ENCODE measurements at places on chromosomes 16 and 17.

DNA sequence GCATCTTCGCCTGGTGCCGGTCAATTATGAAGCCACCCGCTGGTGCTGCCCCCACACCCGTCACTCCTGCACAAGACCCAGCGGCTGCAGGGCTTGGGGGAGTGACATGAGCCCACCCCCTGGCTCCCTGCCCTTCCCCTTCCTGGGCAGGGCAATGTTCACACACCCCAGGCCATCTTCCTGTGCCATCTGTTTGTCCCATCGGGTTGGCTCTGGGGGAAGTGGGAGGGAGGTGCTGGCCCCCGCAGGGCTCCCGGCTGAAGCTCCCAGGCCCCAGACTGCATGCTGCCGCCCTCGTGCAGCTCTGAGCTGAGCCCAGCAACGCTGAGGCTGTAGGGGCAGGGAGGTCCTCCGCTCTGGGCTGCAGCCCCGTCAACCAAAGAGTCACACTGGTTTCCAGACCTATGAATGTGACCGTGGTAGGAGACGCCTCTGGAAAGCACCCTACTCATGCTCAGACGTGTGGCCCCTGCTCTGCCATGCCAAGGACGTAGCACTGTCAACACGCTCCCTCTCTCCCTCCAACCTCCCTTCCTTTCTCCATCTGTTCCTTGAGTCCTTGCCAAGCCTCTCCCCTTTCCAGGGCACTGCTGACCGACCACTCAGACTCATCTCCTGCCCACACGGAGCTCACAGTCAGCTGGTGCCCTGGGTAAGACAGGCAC is 140.4 kb downstream of the ENGASE start:
- DNase-seq = no peak

DNA sequence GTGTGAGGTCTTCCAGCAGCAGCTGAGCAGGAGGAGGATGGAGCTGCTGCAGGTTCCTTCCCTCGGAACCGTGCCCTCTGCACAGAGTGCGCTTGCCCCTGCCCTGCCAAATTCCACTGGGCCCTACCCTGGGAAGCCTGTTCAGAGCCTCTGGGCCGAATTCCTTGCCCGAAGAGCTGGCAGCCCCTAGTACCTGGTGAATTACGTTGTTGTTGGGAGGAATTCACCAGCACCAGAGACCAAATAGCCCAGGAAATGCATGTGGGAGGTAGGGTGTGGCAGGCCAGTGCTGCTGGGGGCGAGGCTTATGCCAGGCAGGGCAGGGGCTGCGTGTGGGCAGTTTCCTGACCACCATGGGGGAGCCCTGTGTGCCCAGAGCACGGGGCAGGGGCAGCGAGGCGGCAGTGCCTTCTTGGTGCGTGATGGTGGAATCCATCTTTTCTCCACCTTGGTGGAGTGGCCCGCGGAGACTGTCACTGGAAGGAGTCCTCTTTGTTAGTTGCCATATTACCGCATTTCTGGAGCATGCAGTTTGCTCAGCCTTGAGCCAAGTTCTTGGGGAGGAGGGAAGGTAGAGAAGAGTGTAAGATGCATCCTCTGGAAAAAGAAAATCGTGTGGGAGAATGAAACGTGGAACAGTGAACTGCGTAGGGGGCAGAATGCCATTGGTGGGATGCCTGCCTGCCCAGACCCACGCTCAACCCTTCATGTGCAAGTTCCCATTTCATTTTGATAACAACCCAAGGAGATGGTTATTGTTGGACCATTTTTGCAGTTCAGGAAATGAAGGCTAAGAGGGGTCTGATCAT is 2.3 kb downstream of the MRC2 start:
- no peak for DNase-seq

DNA sequence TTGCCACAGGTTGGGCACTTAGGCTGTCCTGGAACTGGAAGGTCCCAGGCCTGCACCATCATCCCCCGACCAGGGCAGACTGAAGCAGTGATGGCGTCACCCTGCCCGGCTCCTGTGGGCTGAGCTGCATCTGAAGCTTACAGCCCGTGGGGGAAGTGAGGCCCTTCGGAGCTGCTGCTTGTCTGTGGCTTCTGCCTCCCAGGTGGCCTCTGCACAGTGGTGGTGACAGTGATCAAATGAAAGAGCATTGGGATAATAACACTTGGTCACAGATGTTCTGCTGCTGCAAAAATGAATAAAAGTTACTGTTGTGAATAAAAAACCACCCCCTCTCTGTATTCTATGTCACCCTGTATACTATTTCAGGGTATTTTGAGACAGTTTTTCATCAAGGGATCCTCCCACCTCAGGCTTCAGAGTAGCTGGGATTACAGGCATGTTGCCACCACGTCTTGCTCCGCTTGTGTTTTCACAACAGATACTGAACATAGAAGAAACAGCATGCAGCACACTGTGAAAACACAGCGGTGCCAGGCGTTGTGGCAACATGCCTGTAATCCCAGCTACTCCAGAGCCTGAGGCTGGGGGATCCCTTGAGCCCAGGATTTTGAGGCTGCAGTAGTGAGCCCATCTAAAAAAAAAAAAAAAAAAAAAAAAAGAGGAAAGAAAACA is 165.0 kb downstream of the LGALS9B start:
- DNase-seq = no peak

DNA sequence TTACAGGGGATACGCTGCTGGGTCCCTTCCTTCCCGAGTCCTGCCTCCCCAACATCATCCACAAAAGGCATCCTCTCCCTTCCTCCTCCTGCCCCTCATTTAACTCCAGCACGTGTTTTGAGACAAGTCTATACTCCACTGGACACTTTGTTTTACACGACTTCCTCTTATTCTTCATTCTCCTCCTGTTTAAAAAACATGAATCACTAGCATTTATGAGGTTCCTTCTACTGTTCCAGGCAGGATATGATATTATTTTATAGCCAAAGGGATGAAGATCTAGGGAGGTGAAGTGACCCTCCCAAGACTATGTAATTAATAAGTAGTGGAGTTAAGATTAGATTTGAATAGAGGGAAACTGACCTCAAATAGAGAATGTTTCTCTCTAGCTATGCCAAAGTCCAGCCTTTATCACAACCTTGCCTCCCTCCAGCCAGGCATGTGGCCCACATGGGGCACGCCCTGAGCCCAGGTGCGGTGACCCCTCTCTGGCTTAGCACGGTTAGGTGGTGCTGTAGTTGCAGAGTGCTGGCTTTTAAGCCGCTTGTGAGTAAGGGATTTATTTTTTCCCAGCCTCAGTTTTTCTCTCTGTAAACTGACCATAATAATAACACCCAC is 1.3 kb upstream of the HSD17B2 start:
- no peak for DNase-seq

GRCh38 chr16:30355954-30356308 is 823 bp upstream of the CD2BP2 start:
- DNase-seq = no peak

DNA sequence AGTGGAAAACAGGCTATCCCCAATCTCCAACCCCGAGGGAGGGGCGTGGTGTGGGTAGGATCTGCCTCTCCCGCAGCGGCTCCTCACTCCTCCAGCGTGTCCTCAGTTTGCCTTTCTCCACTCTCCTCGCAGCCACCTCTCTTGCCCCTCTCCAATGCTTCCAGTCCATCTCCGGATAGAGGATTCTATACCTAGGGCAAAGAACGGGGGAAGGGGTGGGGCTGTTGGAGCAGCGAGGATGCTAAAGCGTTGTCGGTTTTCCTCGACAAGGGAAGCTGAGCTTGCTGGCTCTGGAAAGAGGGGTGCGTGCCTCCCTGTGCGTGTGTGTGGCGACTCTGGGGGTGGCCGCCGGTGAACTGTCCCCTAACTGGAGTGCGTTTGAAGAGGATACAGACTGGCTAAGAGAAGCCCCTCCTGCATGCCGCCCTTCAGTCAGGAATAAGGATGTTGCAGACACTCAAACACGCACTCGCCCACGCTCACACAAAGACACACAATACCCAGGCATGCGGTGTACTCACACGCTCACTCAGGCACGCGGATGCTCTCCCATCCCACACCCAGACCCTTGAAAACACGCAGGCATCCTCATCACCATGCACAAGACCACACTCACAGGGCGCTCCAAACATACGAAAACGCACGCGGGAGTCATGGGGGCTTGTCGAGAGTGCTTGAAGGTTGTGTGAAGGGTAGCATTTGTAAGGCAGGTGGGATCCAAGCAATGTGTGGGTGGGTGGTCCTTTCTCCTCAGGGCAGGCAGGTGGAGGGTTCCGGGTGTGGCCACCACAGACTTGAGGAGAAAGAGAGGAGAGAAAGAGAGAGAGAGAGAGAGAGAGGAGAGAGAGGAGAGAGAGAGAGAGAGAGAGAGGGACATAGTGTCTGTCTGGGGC is 655 bp upstream of the GPR139 start:
- DNase-seq = no peak

DNA sequence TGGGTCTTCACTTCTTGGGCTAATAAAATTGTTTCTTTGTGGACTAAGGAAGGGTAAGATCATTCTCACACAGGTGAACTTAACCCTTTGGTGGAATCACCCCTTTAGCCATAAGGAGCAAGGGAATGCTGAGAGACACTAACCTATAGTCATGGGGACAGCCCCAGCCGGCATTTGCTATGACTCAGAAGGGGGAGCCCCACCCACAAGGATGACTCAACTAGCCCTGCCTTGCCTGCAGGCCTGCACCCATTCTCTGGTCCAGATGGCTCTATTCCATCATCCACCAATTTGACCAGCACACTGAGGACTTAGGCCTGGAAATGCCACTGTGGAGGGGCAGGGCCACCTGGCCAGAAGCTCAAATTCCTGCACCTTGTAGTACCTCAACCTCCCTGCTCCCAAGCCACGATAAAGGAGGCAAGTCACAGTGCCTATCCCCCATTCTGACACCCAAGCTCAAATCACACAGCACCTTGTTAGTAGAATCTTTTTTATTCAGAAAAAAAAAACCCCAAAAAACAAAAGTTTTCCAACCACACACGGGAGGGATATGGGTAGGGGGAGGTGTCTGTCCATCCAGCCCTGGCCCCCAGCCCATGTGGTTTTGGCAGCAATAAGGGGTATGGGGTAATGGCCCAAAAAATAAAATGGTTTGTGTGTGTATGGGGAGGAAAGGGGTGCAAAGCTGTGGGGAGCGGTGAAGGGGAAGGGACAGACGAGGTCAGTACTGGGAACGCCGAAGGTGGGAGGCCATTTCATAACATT is 3.0 kb downstream of the PFN1 start:
- peak; percentile 42 for DNase-seq

- DNase-seq = no peak
Observed at GRCh38 chr17:79407385-79407784, 203.5 kb downstream of the RBFOX3 start.

GRCh38 chr17:51322390-51323029 is 62.2 kb downstream of the UTP18 start:
- peak; percentile 68 for DNase-seq

Measured in NAMALWA (cell line).